ENCODE measurements at places on chromosomes 5 and 9.

GRCh38 chr9:34651321-34651720, 664 bp upstream of the IL11RA start:
- DNase-seq: no peak

GRCh38 chr9:14961372-14962068, 51.3 kb upstream of the FREM1 start:
- DNase-seq: no peak

GRCh38 chr5:34498572-34498971, 157.6 kb upstream of the RAI14 start:
- DNase-seq: no peak

DNA sequence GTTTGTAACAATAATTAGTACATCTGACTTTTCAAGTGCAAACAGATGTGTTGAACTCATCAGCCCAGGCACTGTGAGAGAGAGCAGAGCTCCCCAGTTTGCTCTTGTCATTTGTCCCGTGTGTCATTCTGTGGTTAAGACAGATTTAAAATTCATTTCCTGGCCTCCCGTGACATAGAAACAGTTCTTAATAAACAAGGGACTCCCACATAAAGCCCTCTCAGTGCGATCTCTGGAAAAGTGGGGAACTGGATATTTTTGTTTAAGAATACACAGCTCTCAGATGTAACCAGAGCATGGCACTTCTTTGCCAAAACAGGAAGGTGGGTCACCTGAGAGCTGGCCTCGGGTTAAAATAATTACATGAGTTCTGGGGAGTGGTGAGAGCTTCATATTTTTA, 58.6 kb downstream of the PRKACG start:
- DNase-seq: no peak

DNA sequence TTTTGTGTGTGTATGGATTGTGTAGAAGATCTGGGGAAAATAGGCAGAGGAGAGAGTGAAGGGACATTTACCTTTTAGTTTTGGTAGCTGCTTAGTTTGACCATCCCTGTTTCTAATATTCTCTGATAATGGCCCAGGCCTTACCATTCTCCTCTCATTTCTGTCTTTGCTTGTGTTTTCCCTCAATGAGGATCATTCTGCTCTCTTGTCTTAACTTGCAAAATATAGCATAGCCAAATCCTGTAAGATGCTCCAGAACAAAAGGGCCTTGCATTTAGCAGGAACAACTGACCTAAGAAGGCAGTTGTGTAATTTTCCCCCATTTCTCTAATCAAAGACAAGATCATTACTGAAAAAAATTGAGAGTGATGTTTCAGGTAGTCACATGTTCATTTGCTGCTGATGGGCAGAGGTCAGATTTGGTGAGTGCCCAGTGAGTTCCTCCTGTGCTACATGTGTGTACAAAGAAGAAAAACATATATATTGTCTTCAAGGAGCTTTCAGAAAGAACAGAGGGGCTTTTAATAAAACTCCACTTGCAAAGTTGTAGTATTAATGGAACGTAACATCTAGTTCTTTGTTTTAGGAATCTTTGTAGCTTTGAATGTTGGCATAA, 139.5 kb downstream of the KDM4C start:
- DNase-seq: no peak

DNA sequence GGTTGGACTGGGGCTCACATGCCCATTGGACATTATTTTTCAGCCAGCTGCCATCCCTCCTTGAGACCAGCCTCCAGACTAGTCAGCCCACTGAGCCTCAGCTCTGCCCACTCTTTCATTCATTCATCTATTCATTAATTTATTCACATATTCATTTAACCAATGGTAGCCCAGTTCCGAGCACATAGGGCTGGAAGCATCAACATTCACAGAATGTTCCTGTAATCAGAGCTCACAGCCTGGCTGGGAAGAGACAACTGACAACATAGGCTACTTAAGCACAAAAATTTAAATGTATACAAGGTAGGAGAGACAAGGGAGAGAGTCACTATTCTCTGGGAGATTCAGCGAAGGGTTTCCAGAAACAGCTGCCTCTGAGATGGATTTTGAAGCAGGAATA, 17.0 kb upstream of the PBX3 start:
- no peak for DNase-seq

GRCh38 chr5:31948006-31948405, 226.1 kb downstream of the GOLPH3 start:
- no peak for DNase-seq

DNA sequence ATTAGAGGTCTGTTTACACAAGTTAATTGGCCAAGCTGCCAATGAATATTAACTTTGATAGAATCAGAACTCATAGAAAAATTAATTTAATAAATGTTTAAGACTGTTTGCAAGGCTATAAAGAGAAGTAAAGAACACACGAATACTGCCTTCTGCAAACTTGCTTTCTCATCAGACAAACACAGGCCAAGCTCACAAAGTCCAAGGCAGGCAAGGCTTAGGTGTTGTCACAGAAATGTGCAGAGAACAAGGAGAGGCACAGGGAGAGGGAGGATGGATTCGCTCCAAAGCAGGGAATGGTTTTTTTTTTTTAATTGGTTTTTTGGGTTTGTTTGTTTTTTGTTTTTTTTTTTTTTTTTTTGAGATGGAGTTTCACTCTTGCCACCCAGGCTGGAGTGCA, 43.4 kb downstream of the RETREG1 start:
- DNase-seq: no peak

- no peak for DNase-seq
These were observed 4.5 kb downstream of the OCLN start for GRCh38 chr5:69497006-69497520.
